ENCODE measurements at places on chromosomes 16 and 17. TPM values are rescaled to one million over a fixed set of nuclear protein-coding genes. Genes with fewer than 3 reads are reported as not detected.

OR2C1 gene
- 0.16 TPM for total RNA-seq

- DNase-seq, result no peak
- H3K36me3 ChIP-seq, result no peaks in the 10 kb centered on the region
- no peak overlapping the region for H3K4me3 ChIP-seq
- H3K27me3 ChIP-seq, result no peaks in the 10 kb centered on the region
- no peaks in the 10 kb centered on the region for H3K4me1 ChIP-seq
Observed at GRCh38 chr17:77847221-77848085, 111.0 kb upstream of the TNRC6C start.

DNA sequence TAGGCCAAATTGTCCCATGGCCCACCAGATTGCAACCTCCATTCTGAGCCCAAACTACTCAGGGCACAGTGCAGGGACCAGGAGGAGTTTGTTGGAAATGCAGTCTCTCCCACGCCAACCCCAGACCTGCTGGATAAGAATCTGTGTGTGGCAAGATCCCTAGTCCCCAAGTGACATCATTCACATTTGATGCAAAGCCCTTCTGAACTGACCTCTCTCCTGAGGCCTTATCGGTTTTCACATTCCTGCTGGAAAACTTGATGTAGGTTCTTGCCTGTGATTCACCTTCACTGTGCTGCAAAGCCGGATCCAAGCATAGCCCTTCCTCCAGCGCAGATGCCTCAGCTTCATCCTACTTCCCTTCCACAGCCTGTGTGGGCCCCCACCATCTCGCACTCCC, 6.6 kb upstream of the SHCBP1 start:
- H3K27me3 ChIP-seq, result peaks cover 11% of the 10 kb centered on the region
- peaks cover 17% of the 10 kb centered on the region for H3K4me1 ChIP-seq
- DNase-seq, result no peak

PRDM7 gene
- total RNA-seq, result not detected

GRCh38 chr16:67805718-67806427, 487 bp downstream of the RANBP10 start:
- peak overlapping the region; percentile 90 for H3K27ac ChIP-seq
- peak overlapping the region; percentile 99 for H3K4me3 ChIP-seq
- H3K36me3 ChIP-seq, result no peaks in the 10 kb centered on the region
- no peak for DNase-seq

All from neural crest cell (in vitro differentiated cells).